Fibroblast of villous mesenchyme (primary cell): ENCODE measurements at places on chromosomes 5 and 9. TPM values are rescaled to one million over a fixed set of nuclear protein-coding genes. Genes with fewer than 3 reads are reported as not detected.

The UGT3A2 gene
- not detected in 2 replicates for total RNA-seq

- no peak for DNase-seq
These were observed 60.6 kb downstream of the RGS7BP start for GRCh38 chr5:64566310-64566916.

GRCh38 chr5:152534641-152535040, 129.6 kb upstream of the NMUR2 start:
- DNase-seq: no peak

The MUSK gene
- total RNA-seq: under 0.01 TPM in 1 of 2 replicates, not detected in the other

The WDR38 gene
- not detected in 2 replicates for total RNA-seq
